ENCODE measurements at places on chromosomes 4 and X. TPM values are rescaled to one million over a fixed set of nuclear protein-coding genes. Genes with fewer than 3 reads are reported as not detected.
A peak's percentile ranks its signal among the peaks of the same experiment; 100 is the strongest.

GRCh38 chrX:32532262-32532661 lies 679.1 kb downstream of the DMD start:
- no peak for DNase-seq

- DNase-seq: no peak
These were observed 691 bp upstream of the IGFBP7 start for GRCh38 chr4:57110640-57111511.

- DNase-seq: no peak
These were observed 54.5 kb downstream of the LDB2 start for GRCh38 chr4:16843831-16844508.

Gene PRRG1
- 9.8 TPM for total RNA-seq

Gene UGT2B10
- total RNA-seq: not detected

Gene MAGEB3
- not detected for total RNA-seq

Gene KLB
- not detected for total RNA-seq

Gene TBC1D19
- total RNA-seq: 11.8 TPM

DNA sequence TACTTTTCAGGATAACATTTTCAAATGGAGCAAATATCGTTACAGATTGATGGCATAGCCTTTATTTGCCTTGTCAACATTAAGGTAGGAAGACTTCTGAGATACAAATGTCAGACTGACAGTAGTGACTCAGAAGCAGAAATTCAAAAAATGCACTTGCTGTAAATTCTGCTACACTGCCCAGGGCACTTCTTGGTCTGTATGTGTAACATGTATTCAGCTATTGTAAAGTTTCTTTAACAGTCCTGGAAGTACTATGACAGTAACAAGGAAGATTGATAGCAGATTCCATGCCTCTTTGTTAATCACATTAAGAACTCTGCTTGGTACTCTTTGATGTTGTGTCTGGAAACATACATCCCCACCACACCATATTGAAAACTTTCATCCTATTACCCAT lies 69.6 kb upstream of the PCDH18 start:
- DNase-seq: no peak

- DNase-seq: no peak
These were observed 59.5 kb downstream of the PGRMC2 start for GRCh38 chr4:128227991-128228571.

GRCh38 chrX:39869846-39870601 lies 227.7 kb downstream of the BCOR start:
- DNase-seq: no peak

GRCh38 chr4:76570141-76570973 lies 135.3 kb downstream of the SHROOM3 start:
- no peak for DNase-seq

Gene POU4F2
- total RNA-seq: not detected

DNA sequence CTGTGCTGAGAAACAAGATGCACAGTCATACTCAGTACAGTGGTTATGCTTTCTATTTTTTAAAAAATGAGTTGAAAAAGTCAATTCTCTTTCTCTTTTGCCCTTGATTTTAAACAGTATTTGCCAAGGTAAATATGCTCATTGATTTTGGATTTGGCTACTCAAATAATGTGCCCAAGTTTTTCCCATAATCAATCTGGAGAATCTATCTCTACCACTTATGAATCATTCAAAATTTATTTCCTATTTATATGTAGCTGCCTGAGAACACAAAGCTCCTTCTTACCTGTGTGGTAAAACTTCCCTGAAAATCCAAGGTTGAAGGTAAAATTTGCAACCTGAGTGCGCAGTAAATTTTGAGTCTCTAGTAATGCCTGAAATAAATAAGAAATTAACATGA lies 136.5 kb downstream of the NDST4 start:
- no peak for DNase-seq

- DNase-seq: no peak
These were observed 592.0 kb upstream of the GALNTL6 start for GRCh38 chr4:171221181-171221580.

Gene RWDD4
- total RNA-seq: 19.3 TPM

Gene FHL1
- total RNA-seq: 1,613 TPM

DNA sequence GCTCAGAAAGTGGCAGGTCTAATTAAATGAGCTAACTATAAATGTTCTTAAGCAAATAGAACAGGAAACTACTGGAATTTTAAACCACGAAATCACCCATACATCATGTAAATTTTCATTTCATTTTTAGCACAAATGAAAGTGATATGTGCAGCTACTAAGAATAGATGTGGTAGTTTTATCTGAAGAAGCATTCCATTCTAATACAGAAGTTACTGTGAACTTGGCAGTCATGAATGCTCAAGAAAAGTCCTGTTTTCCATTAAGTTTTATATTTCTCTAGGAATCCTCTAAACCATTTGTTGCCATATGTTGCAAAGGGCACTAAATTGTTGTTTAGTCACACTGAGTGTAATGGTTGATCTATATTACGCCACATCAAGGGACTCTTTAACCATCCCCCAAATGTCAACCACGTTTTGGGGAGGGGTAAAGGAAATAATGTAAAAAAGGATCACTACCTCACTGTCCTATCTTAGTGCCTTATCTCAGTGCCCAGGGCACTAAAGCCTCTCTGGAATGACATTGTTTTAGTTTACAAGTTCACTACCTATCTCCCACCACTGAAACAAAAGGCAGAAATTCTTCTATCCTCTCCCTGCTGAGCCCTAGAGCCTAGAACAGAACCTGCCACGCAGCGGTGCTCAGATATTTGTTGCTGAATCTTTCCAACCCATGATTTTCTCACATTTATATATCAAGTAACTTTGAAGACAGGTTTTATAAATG lies 118.0 kb downstream of the SHISA3 start:
- DNase-seq: no peak

Gene F8
- total RNA-seq: 1.9 TPM

DNA sequence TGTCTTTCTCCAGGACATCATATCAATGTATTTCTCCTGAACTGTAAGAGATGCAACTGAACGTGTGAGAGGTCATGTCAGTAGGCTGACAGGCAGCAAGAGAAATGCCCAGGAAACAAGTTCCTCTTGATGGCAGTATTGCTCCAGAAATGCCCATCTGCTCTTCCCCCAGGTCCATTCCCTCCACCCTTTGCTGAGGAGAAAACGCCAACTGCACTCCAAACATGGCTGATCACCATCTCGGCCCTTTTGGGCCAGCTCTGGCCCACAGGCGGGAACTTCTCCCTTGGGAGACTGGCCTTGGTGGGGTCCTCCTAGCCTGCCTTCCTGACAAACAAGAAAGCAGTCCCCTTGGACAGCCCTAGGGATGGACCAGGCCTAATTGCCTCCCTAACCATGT lies 276.5 kb upstream of the AGTR2 start:
- DNase-seq: peak; percentile 66

DNA sequence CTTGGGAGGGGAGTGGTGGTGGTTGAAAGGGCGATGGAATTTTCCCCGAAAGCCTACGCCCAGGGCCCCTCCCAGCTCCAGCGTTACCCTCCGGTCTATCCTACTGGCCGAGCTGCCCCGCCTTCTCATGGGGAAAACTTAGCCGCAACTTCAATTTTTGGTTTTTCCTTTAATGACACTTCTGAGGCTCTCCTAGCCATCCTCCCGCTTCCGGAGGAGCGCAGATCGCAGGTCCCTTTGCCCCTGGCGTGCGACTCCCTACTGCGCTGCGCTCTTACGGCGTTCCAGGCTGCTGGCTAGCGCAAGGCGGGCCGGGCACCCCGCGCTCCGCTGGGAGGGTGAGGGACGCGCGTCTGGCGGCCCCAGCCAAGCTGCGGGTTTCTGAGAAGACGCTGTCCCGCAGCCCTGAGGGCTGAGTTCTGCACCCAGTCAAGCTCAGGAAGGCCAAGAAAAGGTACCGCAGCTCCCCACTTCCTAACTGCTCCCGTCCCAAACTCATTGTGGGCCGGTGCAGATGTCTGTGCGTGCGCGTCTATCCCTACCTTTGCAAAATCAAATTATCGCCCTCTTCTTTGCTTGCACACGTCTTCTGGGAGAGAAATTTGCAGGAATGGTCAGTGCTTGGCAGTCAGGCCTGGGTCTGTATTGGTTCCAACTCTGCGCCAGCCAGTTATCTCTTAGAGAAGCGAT lies 533 bp downstream of the IL15 start:
- DNase-seq: peak; percentile 86

Gene GYG2
- total RNA-seq: 9.7 TPM

- DNase-seq: no peak
These were observed 39.9 kb upstream of the VAMP7 start for GRCh38 chrX:155841232-155841631.

- no peak for DNase-seq
These were observed 73.6 kb downstream of the CEP44 start for GRCh38 chr4:174357321-174357720.

DNA sequence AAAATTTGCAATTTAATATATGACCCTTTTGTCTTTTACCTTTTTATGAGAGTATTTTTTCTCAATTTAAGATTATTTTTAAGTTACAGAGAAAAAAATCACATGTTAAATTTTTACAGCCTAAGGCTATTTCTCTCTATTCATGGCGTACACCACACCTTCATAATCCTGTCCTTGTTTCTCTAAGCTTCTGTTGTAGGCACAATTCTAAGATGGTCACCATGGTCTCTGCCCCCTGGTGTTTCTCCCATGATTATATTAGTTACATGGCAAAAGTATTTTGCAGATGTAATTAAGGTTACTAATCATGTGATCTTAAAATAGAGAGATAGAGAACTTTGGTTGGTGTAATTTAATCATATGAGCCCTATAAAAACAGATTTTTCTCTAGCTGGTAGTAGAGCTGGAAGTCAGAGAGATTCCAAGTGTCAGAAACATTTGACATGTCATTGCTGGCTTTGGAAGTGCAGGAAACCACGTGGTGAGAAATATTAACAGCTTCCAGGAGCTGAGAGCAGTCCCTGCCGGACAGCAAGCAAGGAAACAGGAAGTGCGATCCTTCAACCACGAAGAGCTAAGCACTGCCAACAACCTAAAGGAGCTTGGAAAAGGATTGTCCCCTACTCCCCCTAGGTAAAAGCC lies 89.8 kb downstream of the EIF4E start:
- DNase-seq: no peak

DNA sequence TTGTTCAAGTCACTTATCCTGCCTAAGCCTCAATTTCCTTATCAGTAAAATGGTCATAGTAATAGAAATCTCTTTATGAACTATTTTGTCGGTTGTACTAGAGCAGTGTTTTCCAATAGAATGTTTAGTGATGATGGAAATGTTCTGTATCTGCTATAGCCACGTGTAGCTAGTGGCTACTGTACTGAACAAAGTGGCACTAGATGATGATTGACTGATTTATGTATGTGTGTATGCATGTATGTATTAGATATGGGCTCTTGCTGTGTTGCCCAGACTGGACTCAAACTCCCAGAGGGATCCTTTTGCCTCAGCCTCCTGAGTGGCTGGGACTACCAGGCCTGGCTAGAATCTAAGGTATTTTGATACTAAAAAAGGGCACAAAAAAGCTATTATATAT lies 24.7 kb upstream of the SLC9B1 start:
- DNase-seq: no peak

Gene OPRPN
- total RNA-seq: not detected

- DNase-seq: no peak
These were observed 604.8 kb upstream of the TECRL start for GRCh38 chr4:65014078-65014477.

Gene USP17L19
- not detected for total RNA-seq

Gene RHOXF1
- total RNA-seq: not detected

Gene CHRDL1
- total RNA-seq: 0.63 TPM

DNA sequence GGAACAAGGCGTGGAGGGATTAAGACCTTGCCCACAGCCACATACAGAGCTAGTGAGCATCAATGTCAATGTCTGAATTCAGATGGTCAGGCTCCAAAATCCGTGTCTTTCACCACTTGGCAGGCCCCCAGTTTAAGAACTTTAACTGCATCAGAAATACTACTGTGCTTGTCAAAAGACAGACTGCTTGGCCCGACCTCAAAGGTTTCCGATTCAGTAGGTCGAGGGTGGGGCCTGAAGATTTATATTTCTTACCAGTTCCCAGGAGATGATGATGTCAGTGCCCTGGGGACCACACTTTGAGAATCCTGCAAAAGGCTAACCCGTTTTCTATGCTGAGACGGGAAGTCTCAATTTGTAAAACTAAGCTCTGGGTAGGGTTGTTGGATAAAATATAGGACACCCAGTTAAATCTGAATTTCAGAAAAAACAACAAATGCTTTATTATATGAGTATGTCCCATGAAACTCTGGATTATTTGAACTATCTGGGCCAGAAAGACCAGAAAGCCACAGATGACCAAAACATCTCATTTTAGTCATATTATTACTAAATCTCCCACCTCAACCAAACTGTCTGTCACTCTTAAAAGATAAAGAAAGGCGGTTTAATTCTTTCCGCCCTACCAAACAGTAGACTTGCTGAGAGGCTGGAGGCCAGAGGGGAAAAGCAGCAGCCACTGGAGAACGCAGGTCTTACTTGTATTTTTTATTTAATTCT lies 42.7 kb downstream of the GATB start:
- no peak for DNase-seq

DNA sequence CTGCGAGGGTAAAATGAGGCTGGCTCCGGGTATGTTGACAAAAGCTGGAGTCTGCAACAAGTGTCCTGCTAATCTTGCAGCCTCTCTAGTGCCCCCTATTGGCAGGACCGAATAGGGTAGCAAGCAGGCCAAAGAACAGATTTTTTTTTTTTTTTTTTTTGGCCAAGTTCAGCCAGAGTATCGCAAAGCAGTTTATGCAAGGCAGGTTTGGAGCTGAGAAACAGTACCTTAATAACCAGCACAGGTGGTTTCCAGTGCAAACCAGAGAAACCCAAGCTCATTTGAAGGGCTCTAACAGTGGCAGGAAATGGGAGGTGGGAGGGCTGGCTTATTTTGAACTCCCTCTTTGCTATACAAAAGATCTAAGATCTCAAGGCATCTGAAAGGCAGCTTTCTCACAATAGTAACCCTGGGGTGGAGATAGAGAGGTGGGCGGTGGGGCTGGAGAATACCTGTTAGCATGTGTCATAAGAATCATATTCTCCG lies 38.2 kb upstream of the OCIAD2 start:
- no peak for DNase-seq

DNA sequence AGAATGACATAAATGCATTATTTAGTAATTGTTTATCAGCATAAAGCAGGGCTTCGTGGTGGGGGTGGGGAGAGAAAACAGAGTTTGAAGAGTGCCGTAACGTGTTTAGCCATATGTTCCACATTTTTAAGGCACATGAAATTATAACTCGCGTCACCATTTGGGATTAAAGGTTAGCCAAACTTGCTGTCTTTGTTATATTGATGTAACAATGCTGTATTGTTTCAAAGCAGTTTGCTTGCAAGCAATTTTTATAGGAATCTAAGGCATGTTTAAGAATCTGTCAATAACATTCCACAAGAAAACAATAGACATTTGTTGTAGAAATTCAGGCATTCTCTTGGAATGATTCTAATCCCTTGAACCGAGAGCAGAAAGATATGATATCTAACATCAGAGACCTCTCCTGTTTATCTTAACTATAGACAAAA lies 78.3 kb downstream of the CLDN22 start:
- no peak for DNase-seq

DNA sequence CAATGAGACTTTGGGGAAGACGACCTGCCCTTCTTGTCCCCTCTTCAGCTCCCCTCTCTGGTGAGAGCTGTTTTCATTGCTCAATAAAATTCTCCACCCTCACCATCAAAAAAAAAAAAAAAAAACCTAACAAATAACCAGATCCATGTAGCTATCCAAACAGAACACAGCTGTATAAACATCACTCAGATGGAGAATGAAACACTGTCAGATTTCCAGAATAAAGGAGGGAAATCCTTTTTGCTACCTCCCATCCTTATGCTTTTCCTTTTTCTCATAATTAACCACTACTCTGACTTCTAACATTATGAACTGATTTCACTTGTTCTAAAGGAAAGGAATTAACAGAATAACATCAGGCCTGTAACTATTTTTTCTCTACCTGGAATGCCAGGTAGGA lies 155.6 kb downstream of the PPP4R3C start:
- no peak for DNase-seq

Gene SAGE1
- total RNA-seq: not detected

Gene MAMLD1
- total RNA-seq: 13.4 TPM
